ENCODE measurements at places on chromosomes 1 and 21. TPM values are rescaled to one million over a fixed set of nuclear protein-coding genes. Genes with fewer than 3 reads are reported as not detected.

DNA sequence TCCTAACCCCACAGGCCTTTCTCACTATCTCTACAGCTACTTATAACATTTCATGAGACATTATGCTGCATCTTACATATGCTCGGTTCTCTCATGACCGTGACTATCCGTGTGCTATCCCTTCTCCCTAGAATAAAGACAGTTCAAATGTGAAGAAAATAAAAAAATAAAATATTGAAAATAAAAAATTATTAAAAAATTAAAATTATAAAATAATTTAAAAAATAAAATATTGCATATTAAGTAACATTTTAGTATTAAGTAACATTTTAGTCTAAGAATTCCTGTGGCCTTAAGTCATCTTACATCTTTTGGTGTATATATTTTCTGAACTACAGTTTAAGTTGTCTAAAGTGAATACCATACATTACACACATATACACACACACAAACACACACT, 415.5 kb downstream of the DPYD start:
- H3K36me3 ChIP-seq, result peaks cover 20% of the 10 kb centered on the region
- no peaks in the 10 kb centered on the region for H3K4me1 ChIP-seq
- no peaks in the 10 kb centered on the region for H3K27me3 ChIP-seq
- no peak for DNase-seq
- no peak overlapping the region for H3K4me3 ChIP-seq

GRCh38 chr21:14376854-14377253, 6.1 kb downstream of the HSPA13 start:
- H3K27ac ChIP-seq, result no peak overlapping the region
- no peak overlapping the region for H3K4me3 ChIP-seq
- H3K36me3 ChIP-seq, result peaks cover 46% of the 10 kb centered on the region
- peaks cover 22% of the 10 kb centered on the region for H3K4me1 ChIP-seq
- DNase-seq, result no peak

DNA sequence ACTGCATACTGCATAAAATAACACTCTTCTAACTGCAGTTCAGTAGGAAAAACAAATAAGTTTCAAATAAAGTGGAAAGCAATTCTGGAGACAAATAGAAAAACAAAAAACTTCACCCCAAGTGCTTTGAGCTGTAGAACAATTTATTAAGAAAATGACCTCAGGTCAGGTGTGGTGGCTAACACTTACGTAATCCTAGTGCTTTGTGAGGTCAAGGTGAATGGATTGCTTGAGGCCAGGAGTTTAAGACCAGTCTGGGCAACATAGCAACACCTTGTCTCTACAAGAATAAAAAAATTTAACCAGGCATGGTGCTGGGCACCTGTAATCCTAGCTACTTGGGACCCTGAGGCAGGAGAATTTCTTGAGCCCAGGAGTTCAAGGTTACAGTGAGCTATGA, 5.0 kb upstream of the PPT1 start:
- DNase-seq, result no peak
- peaks cover 4% of the 10 kb centered on the region for H3K36me3 ChIP-seq
- H3K4me3 ChIP-seq, result no peak overlapping the region
- peaks cover 4% of the 10 kb centered on the region for H3K4me1 ChIP-seq

DNA sequence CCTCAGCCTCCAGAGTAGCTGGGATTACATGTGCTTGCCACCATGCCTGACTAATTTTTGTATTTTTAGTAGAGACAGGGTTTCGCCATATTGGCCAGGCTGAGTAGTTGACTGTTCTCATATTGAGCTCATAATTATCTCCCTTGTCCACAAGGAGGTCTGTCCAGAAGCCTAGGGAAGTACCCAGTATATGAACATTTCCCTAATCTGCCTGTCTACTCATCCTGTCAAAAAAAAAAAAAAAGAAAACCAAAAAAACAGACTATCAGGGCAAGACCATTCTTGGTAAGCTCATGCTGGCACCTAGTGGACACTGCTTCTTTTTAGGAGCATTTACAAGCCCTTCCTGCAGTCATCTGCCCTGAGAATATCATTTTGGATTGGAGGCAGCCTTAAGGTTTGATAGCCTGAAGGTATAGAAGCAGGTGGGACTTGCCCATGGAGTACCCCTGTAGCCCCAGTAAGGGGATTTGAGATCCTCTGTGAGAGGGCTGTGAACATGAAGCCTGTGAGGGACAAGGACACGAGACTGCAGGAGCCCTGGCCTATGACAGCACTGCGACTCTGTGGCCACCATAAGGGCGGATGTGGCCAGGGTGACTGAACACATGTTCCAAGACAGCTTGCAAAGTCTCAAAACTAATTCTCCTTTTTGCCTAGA, 10.8 kb upstream of the DUSP12 start:
- H3K27ac ChIP-seq, result no peak overlapping the region
- H3K4me3 ChIP-seq, result no peak overlapping the region
- H3K27me3 ChIP-seq, result peaks cover 45% of the 10 kb centered on the region
- DNase-seq, result no peak
- H3K36me3 ChIP-seq, result no peaks in the 10 kb centered on the region

GRCh38 chr1:147567594-147568381, 26.5 kb downstream of the BCL9 start:
- H3K27me3 ChIP-seq, result no peaks in the 10 kb centered on the region
- H3K36me3 ChIP-seq, result peaks cover 3% of the 10 kb centered on the region
- DNase-seq, result no peak
- no peaks in the 10 kb centered on the region for H3K4me1 ChIP-seq
- H3K27ac ChIP-seq, result no peak overlapping the region

DNA sequence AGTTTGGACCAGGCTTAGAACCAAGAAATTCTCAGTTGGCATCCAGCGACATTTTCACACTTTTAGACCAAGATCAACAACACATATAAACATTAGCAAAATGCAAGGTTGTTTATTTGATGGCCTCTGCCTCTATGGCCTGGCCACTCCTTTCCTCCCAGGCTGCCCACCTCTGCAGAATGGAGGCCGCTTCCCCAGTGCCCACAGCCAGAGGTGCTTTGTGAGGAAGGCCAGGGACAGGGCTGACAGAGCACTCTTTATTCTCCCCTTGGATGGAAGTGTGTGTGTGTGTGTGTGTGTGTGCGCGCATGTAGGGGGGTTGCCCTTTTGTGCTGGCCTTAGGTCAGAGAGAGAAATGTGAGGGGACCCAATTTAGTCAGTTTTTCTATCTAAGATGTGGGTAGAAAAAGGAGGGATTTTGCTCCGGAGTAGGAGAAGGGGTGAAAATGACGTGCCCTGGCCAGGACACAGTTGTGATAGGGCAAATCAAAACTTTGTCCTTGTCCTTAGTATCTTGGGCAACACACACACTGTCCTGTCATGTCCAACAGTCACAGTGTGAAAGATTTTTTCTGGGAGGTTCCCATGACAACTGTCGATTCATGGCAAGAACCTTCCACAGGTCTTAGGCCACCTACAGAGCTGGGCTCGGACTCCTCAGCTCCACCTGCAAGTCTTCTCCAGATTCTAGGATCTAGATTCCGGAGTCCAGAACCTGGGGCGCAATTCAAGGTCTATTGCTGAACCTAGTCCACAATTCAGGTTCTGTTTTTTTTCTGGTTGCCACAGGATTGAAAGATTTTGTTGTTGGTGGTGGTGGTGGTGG, 104.9 kb upstream of the SLC2A1 start:
- H3K36me3 ChIP-seq, result no peaks in the 10 kb centered on the region
- peaks cover 8% of the 10 kb centered on the region for H3K4me1 ChIP-seq
- no peaks in the 10 kb centered on the region for H3K27me3 ChIP-seq
- no peak overlapping the region for H3K27ac ChIP-seq
- H3K4me3 ChIP-seq, result no peak overlapping the region
- no peak for DNase-seq

OPTC gene
- total RNA-seq, result not detected

SELENOF gene
- 206 TPM for total RNA-seq

KLHDC7A gene
- not detected for total RNA-seq

HES5 gene
- total RNA-seq, result 0.29 TPM

ELF3 gene
- 0.56 TPM for total RNA-seq

LCE1E gene
- total RNA-seq, result not detected

DPH5 gene
- total RNA-seq, result 51.7 TPM

All from osteocyte (in vitro differentiated cells).